Stimulated activated CD8-positive, alpha-beta memory T cell treated with anti-CD3 and anti-CD28 coated beads, Interleukin-7, amount 100 ng/mL, for 48 hours (primary cell): ENCODE measurements at places on chromosomes 5 and 9.

DNA sequence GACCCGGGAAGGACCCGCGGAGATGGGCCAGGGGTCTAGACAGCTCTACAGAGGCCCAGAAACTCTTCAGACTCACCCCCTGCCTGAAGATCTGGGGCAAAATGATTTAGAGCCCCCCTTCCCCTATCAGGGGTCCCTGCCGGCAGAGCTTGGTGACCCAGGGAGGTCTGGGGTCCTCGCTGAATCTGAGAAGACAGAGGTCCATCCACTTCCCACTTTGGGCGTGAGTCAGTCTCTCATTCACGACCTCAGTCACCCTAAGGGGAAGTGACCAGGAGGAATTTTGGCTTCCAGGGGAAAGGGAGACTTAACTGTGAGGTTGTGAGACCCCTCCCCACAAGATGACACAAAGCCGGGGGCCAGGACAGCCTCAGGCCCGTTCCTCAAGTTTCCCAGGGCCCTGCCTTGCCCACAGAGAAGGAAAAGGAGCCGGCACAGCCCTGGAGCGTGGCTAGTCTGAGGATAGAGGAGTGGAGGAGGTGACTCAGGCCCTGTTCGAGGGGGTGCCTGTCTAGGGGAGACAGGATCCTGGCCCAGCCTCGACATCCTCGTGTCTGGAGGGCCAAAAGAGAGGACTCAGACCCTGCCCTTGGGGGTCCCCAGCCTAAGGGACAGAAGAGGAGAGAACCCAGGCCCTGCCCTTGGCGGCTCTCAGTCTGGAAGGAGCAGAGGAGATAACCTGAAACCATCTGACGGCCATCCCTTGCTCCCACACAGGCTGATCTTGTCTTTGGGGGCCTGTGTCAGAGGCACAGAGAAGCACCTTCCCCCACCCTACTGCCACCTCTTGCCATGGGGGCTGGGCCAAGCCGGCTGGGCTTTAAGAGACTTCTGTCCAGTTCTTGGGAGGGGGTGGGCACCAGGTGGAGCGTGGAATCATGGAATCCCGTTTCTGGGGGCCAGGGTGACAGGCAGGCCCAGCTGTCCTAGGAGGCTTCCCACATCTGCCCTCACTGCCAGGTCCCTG is 889 bp downstream of the PDLIM4 start:
- DNase-seq = no peak

- DNase-seq = no peak
These were observed 19.9 kb downstream of the CCNH start for GRCh38 chr5:87392801-87393200.

GRCh38 chr9:120729791-120730241 is 15.5 kb upstream of the MEGF9 start:
- DNase-seq = no peak

GRCh38 chr5:56457887-56458812 is 225.0 kb upstream of the ANKRD55 start:
- DNase-seq = no peak

GRCh38 chr5:81393783-81394718 is at the start of gene ACOT12:
ACOT12 (minus strand) TSS chr5:81394134; CDS start chr5:81394114, 20 bp downstream.
- DNase-seq = no peak

DNA sequence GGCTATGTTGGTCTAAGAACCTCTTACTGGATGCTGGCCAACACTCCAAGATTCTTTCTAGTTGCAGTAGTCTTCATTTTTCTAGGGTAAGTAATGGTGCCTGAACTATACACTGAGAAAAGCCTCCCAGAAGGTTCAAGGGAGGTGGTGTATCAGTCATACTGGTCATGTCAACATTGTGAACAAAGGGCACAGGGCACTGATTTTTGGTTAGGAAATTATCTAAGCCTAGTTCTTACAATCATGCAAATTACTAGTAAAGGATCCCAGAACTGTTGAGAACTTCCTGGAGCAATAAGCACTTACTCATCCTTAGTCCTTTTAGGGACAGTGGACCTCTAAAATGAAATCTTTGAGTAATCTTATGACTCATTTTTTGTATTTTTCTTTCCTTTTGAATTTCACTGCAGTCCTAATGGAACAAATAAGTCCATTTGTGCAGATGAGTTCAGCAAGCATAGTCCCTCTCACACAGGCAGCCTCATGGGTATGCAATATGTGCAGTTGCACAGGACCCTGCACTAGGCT is 21.1 kb upstream of the CDC42SE2 start:
- no peak for DNase-seq

DNA sequence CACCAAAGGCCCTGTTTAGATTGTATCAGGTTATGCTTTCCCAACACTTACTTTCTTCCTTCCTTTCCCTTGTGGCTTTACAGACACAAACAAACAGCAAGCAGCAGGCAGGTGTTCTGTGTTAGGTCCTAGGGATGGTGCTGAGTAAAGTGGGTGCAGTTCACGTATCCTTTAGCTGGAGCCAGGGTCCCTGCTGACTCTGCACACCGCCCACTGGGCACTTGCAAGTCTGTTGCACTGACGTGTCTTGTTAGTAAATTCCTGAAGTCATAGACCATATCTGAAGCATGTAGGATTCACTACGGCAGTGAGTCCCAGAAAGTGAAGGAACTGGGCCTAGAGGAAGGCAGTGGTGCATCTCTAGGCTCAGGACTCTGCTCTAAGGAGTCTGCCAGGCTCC is 96.5 kb downstream of the DAPK1 start:
- DNase-seq = no peak

DNA sequence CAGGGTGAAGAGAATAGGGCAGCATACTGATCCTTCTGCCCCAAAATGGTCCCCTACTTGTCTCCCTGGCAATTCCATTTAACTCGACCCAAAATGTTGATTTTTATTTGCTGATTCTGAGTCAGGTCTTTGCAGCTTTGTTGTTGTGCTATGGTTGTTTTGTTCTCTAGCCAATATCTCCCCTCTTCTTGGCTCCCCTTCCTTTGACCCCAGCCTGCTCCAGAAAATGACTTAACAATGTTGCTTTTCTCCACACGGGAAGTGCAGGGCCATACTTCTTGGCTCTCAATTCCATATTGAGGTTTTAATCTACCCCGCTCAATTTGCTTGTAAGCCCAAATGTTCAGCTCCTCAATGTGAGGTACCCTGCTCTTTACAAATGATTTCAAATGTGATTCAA is 330.0 kb downstream of the RASEF start:
- DNase-seq = no peak

DNA sequence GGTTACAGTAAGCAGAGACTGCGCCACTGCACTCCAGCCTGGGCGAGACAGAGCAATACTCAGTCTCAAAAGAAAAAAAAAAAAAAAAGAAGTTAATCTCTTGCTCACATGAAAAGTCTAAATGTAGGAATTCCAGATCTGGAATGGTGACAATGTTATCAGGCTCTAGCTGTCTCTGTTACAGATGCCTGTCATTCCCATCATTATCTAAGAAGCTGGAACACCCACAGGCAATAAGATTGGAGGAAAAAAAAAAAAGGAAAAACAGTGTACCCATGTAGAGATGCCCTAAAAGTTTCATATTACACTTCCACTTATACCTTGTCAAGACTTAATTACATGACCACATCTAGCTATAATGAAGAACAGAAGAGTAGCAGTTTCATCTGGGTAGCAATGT is 38.2 kb downstream of the PTBP3 start:
- DNase-seq = no peak

GRCh38 chr5:67897980-67898379 is 317.6 kb upstream of the PIK3R1 start:
- DNase-seq = no peak

DNA sequence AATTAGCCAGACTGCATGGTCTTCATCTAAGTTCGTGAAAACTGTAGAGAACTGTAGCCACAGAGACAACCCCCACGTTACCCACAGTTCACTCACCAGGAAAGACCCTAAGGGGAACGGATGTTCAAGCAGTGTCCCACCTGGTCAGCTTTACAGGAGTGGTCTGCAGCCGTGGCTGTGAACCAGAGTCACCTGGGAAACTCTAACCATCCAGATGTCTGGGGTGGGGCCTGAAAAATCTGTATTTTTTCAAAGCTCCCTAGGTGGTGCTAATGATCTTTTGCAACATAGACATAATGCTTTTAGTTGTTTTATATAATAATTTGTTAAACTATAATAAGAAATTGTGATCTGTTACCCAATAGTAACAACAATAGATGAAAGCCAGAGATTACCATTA is 47.7 kb upstream of the ANGPTL2 start:
- DNase-seq = no peak

DNA sequence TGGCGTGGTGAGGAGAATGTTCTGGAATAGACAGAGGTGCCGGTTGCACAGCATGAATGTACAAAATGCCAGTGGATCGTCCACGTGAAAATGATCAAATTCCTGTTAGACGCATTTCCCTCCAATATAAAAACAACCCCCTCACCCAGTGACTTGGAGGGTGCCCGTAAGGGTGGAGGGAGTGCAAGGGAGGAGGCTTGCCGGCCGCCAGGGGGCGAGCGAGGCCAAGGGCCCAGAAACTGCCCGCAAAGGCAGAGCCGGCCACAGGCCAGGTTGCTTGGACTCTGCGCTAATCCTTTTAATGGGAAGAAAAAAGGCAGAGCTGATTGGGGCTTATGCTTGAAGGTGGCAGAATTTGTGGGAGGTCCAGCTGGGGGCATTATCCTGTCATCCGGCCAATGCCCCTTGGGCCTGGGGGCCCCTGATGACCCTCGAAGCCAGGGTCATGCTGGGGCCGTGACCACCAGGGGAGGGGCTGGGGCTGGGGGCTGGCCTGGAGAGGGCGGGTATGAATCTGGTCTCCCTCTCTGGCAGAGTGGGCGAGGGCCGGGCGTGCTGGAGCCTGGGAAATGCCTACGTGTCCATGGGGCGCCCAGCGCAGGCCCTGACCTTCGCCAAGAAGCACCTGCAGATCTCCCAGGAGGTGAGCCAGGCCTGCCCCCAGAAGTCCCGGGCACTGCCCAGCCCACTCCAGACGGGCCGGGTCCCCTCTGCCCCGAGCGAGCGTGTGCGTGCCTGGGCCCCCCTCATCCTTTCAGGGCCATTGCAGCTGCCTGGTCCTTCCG is 12.0 kb downstream of the GPSM1 start:
- DNase-seq = no peak

DNA sequence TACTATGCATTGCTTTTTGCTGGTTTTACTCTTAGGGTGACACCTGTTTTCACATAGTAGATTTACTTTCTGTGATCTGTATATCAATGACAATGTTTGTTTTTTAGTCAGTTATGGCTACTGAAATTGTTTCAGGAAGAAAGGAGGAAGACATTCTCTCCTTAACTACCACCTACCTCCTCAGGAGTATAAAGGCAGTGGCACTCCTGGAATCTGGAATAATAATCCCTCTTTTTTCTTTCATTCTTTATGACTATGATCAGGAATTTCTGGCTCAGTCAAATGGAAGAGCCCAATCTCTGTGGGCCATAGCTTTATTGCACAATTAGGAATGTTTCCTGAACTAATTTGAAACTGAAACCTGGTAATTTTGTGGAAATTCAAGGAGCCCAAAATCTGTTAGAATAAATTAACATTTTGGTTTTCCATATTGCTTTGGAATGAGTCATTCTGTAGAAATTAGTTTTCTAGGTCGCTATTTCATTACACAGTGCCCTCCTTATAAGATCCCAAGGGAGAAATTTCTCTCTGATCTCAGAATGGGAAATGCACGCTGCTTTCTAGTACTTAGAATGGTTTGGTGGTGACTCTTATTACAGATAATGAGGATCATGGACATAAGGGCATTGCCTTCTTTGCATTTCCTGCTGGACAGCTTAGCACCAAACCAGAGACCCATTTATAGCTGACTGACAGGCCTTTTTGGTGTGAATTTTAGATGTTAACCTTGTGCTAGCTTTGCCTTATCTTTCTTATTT is 95.3 kb upstream of the VLDLR start:
- DNase-seq = no peak

DNA sequence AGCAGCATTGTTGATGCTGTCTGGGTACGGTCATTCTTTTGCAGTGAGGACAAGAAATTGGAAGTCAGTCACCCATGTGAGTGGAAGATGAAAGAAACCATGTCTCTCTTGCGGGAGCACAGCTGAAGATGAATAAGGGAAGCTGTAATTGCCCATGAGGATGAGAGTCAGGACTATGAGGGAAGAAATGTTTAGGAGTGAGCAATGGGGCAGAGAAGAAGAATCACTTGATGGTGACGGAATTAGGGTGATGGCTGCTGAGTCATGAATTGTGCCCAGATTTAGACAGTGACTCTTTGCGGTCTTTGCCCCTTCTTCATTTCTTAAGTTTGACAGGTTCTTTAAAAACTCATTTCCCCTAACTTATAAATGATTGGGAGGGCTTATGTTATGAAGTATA is 183.3 kb downstream of the MAST4 start:
- no peak for DNase-seq

- DNase-seq = no peak
These were observed 203.3 kb upstream of the DMRT1 start for GRCh38 chr9:638152-638551.

GRCh38 chr5:119270960-119271757 is 84.7 kb upstream of the TNFAIP8 start:
- no peak for DNase-seq

GRCh38 chr9:83281306-83282255 is 218.6 kb upstream of the RASEF start:
- DNase-seq = no peak

DNA sequence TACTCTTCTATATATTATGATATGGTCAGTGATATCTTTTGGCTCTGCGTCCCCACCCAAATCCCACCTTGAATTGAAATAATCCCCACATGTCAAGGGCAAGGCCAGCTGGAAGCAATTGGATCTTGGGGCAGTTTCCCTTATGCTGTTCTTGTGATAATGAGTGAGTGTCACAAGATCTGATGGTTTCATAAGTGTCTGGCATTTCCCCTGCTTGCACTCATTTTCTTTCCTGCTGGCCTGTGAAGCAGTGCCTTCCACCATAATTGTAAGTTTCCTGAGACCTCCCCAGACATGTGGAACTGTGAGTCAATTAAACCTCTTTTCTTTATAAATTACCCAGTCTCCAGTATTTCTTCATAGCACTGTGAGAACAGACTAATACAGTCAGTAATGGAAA is 45.0 kb upstream of the TNC start:
- no peak for DNase-seq

GRCh38 chr5:59390989-59391388 is 502.5 kb downstream of the PDE4D start:
- no peak for DNase-seq

GRCh38 chr9:20070336-20070735 is 281.5 kb upstream of the SLC24A2 start:
- no peak for DNase-seq

DNA sequence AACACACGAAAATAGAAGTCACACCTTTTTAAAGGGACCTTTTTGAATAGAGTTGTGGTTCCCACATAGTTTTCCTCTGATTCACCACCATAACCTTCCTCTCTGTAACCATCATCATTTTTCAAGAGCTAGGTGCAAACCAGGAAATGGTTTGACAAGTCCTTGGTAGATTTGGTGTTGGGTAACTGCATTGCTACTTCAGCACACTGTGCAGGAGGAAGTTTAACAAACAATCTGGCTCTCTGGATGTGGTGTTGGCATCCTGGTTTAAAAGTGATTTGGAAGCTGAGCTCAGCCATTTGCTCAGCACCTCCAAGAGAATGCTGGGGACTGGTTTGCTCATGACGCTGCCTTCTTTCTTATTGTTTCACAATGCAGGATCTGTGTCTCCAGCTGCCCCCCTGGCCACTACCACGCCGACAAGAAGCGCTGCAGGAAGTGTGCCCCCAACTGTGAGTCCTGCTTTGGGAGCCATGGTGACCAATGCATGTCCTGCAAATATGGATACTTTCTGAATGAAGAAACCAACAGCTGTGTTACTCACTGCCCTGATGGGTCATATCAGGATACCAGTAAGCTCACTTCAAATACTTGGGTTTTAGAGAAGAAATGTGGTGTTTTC is 213.1 kb downstream of the RFK start:
- DNase-seq = no peak

- no peak for DNase-seq
These were observed 33.7 kb upstream of the PRDM12 start for GRCh38 chr9:130630506-130631330.

- no peak for DNase-seq
These were observed 2300.3 kb downstream of the MAT2B start for GRCh38 chr5:165805756-165806155.
